Cardiac septum (tissue), 1 donor: ENCODE measurements at places on chromosomes 3 and 15.

DNA sequence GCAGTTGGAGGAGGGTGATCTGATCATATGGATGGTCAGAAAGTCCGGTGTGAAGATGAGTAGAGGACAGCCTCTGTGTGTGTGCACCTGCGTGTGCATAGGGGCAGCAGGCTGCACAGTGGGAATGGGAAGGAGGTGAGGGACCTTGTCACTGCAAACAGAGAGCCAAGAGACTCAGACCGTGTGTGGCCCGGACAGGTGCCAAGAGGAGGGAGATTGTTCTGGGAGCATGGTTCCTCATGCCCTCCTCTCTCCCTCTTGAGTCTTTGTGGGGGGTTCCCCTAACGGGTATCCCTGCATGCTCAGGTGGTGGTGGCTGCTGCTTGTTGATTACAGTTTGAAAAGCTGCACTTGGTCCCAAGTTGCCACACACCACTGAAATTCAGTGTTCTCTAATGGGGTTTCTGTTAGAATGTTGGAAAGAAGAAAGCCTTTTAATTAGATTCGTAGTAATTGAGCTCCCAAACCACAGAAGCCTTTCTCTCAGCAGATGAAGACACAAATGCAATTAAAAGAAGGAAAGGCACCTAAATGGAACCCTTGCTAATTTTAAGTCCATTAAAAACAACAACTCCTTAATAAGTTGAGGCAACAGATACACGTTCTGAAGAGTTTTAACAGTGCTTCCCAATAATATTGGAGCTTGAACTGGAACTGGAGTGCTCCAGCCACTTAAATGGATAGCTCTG lies 68.9 kb downstream of the CHRNA7 start:
- DNase-seq = no peak

- no peak for DNase-seq
These were observed 140.1 kb downstream of the ANXA2 start for GRCh38 chr15:60257591-60258159.

- DNase-seq = no peak
These were observed 18.7 kb downstream of the TNFAIP8L3 start for GRCh38 chr15:51075826-51076523.

- DNase-seq = no peak
These were observed 5.6 kb upstream of the RBMS3 start for GRCh38 chr3:29275309-29275708.

GRCh38 chr15:92970656-92971055 lies 70.5 kb downstream of the CHD2 start:
- no peak for DNase-seq

GRCh38 chr3:117567382-117567781 lies 857.8 kb downstream of the TUSC7 start:
- DNase-seq = no peak

DNA sequence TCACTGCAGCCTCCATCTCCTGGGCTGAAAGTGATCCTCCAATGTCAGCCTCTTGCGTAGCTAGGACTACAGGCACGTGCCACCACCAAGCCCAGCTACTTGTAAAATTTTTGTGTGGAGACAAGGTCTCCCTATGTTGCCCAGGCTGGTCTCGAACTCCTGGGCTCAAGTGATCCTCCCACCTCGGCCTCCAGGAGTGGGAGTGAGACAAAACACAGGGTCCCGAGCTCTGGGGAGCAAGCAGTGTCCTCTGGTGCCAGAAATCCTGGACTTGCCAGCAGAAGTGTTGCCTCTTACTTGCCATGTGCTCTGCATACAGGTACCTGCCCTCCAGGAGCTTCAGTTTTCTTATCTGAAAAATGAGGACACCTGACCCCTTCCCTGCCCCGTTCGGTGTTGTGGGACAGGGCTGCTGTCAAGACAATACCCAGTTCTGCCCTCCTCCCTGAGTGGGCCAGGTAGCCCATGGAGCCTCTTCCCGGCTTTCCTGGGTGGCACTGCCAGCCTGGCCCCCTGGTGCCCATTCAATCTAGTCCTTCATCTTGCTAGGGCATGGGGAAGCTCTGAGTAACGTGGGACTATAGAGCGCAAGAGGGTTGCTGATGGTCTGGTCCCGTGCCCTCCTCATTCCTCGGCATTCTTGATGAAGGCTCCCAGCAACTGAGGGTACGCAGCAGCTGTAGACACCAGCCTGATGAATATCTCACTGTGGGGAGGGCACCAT lies 164.6 kb downstream of the GOLGA6L4 start:
- peak; percentile 69 for DNase-seq

- DNase-seq = no peak
These were observed 14.5 kb downstream of the EXOG start for GRCh38 chr3:38510631-38511030.

- no peak for DNase-seq
These were observed 357.8 kb downstream of the TBL1XR1 start for GRCh38 chr3:176839466-176839865.

- DNase-seq = no peak
These were observed 230.7 kb upstream of the TPRG1 start for GRCh38 chr3:188941103-188941502.

DNA sequence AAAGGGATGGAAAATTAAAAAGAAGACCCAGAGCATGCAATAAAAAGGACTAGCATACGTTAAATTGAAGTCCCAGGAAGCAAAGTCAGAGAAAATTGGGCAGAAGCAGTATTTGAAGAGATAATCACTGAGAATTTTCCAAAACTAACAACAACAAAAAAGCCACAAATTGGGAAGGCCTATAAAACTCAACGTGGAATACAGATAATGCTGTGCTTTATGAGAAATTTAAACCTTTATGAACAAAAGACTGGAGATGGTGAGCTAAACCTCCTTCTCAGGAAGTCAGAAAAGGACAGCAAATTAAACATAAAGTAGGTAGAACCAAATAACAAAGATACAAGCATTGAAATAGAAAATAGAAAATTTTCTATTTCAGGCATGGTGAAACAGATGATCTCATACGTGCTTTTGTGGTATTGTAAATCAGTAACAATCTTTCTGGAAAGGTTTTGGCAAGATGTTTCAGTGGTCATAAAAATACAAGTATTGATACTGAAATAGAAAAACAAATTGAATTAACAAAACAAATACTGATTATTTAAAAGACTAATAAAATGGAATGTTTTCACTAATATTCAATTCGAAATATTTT lies 55.6 kb downstream of the LYSMD4 start:
- DNase-seq = no peak
